ENCODE measurements at places on chromosomes 7 and 10.

- no peak for DNase-seq
Observed at GRCh38 chr10:69810675-69811397, 9.1 kb downstream of the COL13A1 start.

DNA sequence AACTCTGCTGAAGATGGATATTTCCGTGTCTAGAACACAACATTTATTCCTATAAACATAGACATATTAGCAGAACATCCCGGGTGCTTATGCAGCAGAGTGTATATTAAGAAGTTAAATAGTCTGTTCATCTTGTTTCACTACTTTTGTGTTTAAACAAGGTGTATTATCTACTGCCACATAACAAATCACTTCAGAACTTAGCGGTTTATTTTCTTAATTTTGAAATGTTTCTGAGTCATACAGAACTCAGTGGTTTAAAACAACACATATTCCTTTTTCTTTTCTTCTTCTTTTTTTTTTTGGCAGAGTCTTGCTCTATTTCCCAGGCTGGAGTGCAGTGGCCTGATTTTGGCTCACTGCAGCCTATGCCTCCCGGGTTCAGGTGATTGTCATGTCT lies 25.8 kb downstream of the DENND10 start:
- no peak for DNase-seq

GRCh38 chr7:71339924-71340323 lies 208.0 kb downstream of the GALNT17 start:
- DNase-seq, result no peak

DNA sequence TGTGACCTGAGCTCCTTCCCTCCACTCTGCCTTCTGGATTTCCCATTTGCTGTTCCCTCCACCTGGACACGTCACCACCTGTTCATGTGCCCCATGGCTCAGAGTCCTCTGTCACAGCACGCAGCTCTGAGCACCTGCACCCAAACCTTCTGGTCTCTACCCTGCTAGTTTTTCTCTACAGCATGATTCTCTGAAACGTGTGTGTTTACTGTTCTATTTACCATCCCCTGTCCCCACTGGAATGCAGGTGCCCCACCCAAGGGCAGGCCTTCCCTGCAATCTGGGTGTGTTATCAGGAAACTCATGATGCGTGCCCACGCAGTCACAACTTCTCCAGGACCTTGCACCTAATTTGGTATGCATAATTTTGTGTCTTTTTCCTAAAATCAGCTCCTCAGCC lies 284.4 kb upstream of the IGFBP3 start:
- DNase-seq, result no peak

- DNase-seq, result no peak
Observed at GRCh38 chr10:49185213-49185612, 3.0 kb downstream of the TMEM273 start.
